ENCODE measurements at places on chromosomes 1 and 21.

DNA sequence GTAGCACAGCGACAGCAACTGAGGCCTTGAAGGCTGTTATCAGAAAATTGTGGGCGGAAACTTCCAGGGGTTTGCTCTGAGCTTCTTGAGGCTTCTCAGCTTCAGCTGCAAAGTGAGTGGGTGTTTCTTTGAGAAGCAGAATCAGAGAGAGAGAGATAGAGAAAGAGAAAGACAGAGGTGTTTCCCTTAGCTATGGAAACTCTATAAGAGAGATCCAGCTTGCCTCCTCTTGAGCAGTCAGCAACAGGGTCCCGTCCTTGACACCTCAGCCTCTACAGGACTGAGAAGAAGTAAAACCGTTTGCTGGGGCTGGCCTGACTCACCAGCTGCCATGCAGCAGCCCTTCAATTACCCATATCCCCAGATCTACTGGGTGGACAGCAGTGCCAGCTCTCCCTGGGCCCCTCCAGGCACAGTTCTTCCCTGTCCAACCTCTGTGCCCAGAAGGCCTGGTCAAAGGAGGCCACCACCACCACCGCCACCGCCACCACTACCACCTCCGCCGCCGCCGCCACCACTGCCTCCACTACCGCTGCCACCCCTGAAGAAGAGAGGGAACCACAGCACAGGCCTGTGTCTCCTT is at the start of gene FASLG:
TSS of gene FASLG (plus strand) at position 233 of the 583 bp plus-strand sequence. CDS start at position 332, 99 bp downstream.
- no peak for DNase-seq

DNA sequence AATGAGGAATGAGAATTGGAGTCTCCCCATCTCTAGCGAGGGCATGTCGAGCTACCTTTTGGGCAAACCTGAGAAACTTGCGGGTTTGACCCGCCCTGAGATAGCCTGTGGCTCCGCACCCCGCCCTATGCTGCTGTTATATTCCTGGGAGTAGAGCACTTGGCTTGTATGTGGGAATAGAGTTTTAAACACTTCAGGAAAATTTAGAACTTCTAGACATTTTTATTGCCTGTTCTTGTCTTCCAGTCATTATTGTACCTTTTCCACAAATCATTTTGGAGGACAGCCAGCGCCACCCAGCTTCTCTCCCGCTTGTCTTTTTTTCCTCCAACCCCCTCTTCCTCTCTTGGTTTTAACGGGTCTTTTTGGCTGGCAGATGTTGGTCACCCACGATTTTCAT is 738 bp downstream of the GNPAT start:
- DNase-seq = peak; percentile 22

GRCh38 chr1:25816112-25816718 is 3.5 kb upstream of the MTFR1L start:
- no peak for DNase-seq

- DNase-seq = peak; percentile 46
These were observed 86.2 kb downstream of the SLC66A1 start for GRCh38 chr1:19398309-19398760.

DNA sequence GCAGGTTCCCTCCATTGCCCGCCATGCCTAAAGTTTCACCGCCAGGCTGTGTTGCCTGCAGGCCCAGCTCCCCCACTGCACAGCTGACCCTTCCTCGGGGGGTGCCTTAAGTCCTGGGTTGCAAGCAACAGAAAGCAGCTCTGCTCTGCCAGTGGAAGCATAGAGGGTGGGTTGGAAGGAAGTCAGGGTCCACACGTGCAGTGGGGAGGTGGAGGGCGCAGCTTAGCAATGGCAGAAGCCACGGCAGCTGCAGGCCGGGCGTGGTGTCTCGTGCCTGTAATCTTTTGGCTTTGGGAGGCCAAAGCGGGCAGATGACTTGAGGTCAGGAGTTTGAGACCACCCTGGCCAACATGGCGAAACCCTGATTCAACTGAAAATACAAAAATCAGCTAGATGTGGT is 106.3 kb upstream of the TMEM51 start:
- no peak for DNase-seq

Measured in HTR-8/SVneo (cell line).